ENCODE measurements at places on chromosomes 16 and 17. TPM values are rescaled to one million over a fixed set of nuclear protein-coding genes. Genes with fewer than 3 reads are reported as not detected.

DNA sequence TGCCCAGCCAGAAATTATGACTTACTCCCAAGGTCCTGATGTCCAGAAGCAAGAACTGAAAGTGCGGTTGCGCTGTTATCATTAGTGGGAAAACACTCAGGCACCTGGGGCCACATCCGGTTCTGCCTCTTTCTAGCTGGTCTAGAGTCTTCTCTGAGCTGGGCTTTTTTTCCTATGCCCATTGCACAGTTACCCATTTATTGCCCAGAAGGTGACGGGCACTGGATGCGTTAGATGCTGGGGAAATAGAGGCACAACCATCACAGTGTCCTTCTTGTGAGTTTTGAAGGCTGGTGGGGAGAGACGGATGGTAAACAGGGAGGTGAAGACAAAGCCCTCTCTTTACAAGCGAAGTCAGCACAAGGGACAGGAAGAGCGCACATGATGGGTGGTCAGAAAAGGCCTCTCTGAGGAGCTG is 37.7 kb downstream of the PLCG2 start:
- no peak for DNase-seq

- no peak for DNase-seq
Observed at GRCh38 chr17:9054126-9054975, 33.0 kb downstream of the NTN1 start.

- no peak for DNase-seq
Observed at GRCh38 chr17:65449495-65449894, 112.0 kb downstream of the AXIN2 start.

GRCh38 chr17:49962599-49963308 is 6.2 kb upstream of the DLX4 start:
- DNase-seq, result no peak

GRCh38 chr16:8184854-8185253 is 405.5 kb downstream of the TMEM114 start:
- no peak for DNase-seq

DNA sequence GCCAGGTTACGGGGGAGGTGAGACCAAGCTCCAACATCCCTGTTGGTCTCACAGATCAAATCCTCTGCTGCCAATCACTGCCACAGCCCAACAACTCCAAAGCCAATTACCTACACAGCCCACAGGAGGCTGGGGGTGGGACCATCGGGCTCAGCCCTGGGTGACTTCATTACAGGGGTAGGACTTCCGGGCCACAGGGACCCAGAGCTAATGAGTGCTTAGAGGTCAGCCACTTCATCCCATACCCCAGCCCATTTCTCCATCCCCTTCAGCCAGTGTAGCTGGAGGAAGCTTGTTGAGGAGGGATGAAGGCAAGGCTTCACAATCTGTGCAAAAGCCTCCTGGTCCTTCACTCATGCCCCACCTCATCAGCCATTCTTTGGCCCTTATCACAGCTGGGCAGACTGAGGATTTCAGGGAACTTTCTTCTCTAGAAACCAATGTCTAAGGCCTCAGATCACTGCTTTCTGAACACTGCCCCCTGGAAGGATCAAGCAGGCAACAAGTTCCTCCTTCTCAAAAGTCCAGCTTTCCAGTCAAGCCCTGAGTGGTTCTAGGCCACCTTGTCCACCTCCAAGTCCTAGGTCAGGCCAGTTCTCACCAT is 5.8 kb downstream of the FOXN1 start:
- DNase-seq, result no peak

DNA sequence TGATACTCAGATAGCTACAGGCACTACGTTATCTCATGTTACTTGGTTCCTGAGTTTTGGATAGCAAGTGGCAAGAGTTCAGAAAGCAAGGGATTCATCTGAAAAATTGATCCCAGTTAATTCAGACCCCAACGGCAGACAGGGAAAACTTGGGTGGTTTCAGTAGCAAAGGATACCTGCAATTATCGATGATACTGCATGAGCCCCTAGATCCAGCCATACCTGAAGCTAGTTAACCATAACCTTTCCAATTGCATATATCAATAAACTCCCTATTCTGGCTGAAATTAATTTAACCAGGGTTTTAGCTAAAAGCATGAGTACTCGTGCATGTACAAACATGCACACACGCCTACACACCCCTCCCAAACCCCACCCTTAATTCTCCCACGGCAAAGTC is 4.3 kb downstream of the KNOP1 start:
- no peak for DNase-seq

The KRTAP4-7 gene
- total RNA-seq, result not detected

The C1QTNF1 gene
- 0.54 TPM for total RNA-seq

The PTX4 gene
- total RNA-seq, result 0.27 TPM
